K562 (cell line): ENCODE measurements at places on chromosomes 6 and 20.
A peak's percentile ranks its signal among the peaks of the same experiment; 100 is the strongest.

DNA sequence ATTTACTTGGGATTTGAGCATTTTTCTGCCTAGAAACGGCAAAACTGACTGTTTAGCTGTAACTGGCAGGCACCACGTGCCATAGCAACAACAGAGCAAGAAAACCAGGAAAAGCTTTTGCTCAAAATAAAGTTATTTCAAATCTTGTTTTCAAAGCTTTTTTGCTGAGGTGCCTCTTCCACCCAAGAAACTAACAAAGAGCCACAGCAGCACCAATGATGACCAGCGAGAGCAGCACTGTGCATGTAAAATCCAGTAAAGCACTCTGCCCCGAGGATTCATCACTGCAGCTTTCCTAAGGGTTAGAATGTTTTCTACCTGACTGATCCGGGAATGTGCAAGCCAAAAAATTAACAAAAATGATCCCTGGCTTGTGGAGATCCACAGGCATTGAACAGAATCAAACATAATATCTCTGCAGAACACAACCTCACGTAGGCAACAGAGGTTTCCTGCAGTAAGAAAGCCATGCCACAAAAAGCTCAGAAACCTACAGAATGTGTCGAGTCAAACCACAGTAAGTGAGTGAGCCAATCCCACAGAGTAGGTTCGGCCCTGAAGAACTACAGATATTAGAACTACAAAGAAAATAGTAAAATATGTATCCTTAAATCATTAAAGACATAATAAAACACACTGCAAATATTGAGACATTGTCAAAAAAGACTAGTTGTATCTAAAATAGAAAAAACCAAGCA is 7.4 kb upstream of the ULBP3 start:
- DNase-seq: no peak

GRCh38 chr20:34979366-34980153 is 23.9 kb downstream of the MYH7B start:
- DNase-seq: peak; percentile 91

DNA sequence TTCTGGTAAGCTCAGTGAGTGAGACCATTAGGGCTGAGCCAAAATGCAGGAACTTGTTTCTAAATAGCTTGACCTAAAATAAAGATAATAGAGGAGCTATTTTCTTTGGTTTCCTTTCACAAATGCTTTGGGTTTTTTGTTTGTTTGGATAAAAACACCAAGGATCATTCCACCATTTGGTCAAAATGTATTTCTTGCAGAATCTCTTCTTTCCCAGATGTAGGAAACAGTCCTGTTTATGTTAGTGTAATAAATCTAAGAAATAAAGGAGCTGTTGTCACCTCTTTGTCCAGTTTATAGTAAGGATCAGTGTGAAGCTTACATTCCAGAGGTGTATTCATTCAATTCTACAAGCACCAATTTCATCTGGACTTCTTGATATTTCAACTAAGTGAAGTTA is 297.8 kb downstream of the GJA1 start:
- DNase-seq: no peak

GRCh38 chr6:167485186-167485978 is 160.5 kb downstream of the TTLL2 start:
- peak; percentile 54 for DNase-seq

DNA sequence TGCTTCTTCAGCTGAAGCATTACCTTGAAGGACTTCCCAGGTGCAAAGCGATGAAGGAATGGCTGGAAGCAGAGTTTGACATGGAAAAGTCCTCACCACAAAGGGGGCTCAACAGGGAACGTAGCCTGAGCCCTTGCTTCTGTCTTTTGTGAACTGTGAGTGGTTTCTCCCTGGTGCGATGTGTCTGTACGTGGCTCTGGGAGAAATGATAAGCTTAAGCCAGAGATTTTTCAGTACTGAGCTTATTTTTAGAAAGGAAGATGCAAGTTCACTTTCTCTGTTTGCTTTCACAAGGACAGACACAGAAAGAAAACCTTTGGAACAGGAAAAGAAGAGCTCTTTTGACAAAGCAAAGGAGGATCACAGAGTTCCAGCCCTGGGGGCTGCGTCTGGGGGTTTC is 79.4 kb downstream of the DACT2 start:
- no peak for DNase-seq

DNA sequence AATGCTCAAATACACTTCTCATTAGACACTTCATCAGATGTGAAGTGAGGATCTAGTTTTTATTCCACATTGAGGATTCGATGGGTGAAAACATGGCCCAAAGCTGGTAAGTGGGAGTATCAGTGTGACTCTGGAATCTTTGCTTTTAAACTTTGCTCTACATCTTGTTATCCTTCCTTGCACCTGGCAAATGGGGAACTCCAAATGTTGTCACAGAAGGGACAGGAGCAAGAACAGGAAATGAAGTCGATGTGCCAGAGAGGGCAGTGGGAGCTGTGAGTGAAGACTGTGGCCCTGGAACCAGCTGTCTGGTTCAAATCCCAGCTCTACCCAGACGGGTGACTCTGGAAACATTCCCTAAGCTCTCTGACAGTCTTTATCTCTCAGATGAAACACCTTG is 86.7 kb upstream of the AGPAT4 start:
- DNase-seq: no peak

- peak; percentile 91 for DNase-seq
Observed at GRCh38 chr6:39309942-39310531, 4.2 kb downstream of the KCNK17 start.

- DNase-seq: no peak
Observed at GRCh38 chr6:2852514-2852855, 10.8 kb upstream of the SERPINB1 start.

DNA sequence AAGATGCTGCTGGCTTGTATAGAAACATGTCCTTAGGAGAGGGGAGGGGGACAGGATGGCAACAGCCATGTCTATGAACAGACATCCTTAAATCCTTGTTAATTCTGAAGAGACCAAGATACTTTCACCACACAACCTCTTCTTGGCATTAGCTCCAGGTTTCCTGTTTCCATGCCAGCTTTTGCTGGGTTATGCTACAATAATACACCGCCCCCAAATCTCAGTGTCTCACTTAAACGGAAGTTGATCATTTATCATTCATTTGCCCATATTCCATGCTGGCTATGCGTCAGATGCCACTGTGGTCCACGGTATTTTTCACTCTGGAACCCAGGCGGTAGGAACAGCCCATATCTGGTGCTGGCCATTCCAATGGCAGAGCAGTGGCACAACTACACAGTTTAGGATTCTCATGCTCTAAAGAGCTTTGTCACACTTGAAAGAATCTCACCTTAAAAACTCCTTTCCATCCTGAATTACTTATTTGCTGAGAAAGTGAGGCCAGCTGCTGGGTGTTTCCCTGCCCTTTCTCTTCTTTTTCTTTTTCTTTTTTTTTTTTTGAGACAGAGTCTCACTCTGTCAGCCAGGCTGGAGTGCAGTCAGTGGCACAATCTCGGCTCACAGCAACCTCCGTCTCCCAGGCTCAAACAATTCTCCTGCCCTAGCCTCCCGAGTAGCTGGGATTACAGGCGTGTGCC is 3.7 kb upstream of the RNASET2 start:
- DNase-seq: no peak
